ENCODE measurements at places on chromosomes 11 and 22.

- no peak for DNase-seq
Observed at GRCh38 chr11:117565709-117566108, 231.3 kb downstream of the DSCAML1 start.

DNA sequence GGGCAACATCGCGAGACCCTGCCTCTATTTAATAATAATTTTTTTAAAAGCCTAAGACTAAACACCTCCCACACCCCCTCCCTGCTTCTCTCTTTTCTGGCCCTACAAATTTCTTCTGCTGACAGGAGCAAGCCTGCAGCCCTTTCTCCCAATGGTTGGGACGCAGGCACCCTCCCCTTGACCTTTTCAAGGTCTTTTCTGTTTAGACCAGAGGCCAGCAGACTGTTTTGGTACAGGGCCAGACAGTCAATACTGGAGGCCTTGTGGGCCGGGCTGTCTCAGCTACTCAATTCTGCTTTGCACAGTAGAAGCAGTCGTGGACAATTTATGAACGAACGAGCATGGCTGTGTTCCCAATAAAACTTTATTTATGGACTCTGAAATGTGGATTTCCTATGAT, 92.3 kb downstream of the SCN3B start:
- no peak for DNase-seq

GRCh38 chr11:115848080-115848479, 343.9 kb upstream of the CADM1 start:
- no peak for DNase-seq

DNA sequence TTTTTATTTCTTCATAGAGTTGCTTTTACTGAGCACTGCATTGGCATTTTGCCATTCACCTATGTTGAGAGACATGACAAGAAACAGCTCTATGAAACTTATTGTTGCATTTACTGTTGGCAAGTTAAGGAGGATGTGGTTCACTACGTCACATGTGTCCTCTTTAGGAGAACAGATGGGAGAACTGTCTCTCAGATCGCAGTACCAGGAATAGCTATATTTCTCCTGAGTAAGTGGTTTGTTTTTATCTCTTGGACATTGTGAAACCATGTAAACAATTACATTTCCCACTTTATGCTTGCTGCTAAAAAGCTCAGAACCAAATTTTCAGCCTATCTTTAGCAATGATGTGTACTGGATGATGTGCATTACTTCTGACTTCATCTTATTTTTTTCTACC, 34.8 kb upstream of the PSMA1 start:
- DNase-seq: peak; percentile 71

DNA sequence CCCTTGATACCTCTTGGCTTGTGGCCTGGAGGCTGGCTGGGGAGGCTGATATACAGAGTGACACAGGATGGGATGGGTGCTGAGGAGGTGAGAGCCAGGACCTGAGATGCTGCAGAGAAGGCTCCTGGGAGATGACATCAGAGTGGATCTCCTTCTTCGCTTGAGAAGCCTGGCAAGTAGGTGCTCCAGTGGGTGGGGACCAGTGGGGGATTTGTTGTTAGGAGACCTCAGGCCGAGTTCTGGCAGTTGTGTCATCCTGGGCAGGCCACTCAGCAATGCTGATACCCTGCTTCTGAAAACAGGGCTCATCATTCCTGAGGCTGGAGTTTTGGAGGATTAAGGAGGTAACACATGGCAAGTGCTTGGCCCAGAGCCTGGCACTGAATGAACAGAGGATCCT, 1.9 kb upstream of the NDUFV1 start:
- DNase-seq: no peak

DNA sequence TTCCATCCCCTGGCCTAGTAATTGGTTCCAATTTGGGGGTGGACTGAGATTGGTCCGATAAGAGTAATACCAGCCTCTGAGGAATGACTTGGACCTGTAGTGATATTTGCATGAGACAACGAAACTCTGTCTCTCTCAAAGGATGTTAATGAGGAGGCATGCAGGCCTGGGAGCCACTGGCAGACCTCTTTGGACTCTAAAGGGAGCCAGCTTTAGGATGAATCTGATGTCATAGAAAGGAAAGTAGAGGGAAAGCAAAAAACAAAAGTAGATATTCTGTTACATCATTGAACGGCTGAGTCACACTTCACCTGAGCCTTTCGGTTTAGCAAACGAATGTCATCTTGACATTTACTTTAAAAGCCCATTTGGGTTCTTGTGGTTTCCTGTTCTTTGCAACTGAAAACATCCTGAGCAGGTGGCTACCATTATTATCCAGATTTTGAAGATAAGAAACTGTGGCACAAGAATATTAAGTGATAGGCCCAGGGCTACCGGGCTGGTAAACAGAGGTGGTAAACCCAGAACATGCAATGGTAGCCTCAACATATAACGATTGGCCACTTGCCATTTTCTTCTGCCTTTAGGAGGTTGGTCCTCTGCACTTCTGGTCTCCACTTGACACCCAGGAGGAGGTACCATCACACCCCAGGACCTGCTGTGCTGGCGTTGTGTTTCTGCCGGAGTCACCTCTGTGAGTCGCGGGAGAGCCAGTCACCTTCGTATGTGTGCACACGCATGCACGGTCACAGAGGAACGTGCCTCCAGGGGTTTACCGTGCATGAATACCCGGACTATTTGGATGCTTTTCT, 42.7 kb downstream of the RTL6 start:
- DNase-seq: peak; percentile 76

DNA sequence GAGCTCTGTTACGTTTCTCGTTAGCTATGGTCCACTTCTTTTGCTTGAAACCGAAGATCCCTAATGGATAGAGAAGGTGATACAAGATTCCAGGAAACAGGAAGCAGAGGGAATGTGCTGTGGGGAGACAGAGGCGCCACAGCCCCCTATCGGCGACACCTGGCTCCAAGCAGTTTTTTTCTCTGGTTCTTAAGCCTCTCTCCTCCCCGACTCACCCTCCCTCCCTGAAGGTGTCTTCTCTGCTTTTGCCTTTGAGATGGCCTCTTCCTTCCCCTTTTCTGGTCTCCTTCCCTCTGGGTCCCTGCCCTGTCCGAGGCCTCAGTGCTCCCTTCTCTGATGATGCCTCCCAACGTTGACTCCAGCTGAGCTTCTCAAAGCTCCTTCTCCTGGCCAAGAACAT, 14.2 kb upstream of the APOBEC3A start:
- DNase-seq: no peak
